ENCODE measurements at places on chromosomes 12 and 14.

DNA sequence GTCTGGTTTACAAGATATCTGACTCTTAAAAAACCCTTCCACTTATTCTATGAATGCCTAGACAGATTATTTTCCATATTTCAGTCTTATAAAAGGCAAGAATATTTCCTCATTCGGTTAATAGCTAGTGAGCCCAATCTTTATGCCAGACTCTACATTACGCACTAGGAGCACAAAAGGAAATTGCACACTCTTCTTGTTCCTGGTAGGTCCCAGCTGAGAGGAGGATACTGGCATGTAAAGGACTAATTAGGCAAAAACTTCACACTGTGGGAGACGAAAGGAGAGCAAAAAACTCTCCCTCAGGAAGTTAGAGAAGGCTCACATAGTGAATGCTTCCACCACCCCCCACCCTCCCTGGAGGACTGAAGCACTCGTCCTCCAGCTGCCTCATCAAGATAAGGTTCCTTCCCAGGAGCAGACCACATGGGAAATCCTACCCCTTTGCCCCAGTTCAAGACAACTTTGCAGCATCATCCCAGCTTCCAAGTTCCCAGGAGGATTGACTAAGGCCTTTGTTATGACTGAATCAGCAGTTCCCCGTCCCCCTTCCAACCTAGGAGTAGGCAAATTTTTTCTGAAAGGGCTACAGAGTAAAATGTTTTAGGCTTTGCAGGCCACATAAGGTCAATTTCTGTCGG lies 14.5 kb downstream of the CAPZA3 start:
- no peak for DNase-seq

- no peak for DNase-seq
Observed at GRCh38 chr12:91980389-91980821, 165.2 kb downstream of the BTG1 start.

GRCh38 chr12:46217541-46218321 lies 51.1 kb downstream of the SLC38A1 start:
- no peak for DNase-seq

GRCh38 chr14:94660306-94660946 lies 48.2 kb downstream of the SERPINA3 start:
- DNase-seq: no peak

DNA sequence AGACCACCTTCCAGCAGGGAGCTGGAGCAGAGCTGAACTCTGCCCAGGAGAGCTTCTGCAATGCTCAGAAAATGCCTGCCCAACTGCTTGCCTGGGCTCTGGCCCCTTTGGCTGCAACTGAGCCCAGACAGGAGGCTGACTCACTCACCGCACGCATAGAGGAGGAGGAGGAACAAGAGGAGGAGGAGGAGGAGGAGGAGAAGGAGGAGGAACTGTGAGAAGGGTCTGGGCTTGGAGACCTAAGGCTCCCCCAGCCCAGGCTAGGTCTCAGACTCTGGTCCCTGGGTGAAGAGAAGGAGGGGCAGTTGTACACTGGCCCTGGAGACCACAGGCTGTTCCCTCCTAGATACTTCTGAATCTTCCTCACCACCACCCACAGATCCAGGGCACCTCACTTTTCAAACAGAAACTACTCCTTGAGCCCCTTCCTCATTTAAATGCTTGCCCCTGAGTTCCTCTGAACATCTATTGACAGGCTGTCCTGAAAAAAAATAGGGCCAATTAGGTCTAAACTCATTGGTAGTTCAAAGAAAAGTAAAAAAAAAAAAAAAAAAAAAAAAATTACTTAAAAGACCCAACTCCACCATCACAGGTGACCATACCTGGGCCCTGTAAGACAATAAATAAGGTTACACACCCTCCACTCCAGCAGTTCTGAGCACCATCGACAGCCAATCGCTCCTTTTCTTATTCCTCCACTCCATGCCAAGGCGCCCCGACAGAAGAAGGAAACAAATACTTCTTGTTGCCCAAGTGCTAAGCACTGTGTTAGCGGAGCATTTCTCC lies 674 bp downstream of the VDR start:
- peak; percentile 24 for DNase-seq

DNA sequence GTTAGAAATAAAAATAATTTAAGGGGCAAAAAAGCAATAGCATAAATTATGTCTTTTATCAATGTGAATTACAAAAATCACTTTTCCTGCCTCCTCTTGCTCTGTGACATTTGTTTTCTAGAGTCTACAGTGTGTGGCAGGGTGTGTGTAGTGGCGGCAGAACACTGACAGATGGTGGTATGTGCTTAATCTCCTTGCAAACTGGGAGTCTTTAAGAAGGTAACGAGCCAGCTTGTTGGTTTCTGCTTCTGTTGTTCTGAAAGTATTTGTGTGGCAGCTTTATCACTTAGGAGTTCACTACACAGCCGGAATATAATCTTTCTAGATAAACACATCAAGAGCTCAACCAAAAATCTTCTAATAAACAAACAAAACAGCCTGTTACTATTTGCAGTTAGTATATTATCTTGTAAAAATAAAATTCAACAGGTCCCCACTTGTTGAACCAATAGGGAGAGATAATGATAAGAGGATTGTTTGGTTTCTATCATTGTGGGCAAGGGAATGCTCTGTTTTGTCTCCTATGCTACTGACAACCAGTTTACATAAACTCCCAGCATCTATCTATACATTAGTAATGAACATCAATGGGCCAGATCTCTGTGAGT lies 13.0 kb downstream of the CDKL1 start:
- DNase-seq: no peak

DNA sequence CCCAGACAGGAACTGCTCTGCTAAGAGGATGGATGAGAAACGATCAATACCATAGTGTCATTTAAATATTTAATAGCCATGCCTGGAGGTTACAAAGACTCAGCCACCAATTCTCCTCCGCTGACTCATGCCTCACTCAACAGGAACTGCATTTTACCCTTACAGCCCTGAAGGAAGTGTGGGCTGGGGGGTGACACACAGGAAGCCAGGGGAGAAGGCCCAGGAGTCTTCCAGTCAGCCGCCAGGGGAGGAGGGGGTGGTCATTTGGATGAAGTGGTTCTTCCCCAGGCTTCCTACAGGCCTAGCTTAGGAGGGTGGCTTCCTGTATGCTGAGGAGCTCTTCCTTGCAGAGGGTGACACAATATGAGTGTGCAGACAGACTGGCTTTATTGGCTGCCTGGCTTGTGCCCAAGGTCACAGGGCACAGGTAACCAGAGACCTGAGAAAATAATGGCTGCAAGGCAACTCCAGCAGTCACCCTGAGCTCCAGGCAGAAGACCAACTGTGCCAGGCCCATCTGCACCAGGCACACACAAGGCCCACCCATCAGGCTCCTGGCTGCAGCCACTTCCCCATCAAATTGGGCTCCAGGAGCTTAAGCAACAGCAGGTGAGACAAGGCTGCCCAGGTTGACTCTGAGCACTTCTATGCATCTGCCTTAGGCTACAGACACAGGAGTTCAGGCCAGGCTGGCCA lies 30.6 kb upstream of the RPLP0 start:
- peak; percentile 33 for DNase-seq

GRCh38 chr12:117052386-117053049 lies 46.7 kb downstream of the TESC start:
- no peak for DNase-seq

DNA sequence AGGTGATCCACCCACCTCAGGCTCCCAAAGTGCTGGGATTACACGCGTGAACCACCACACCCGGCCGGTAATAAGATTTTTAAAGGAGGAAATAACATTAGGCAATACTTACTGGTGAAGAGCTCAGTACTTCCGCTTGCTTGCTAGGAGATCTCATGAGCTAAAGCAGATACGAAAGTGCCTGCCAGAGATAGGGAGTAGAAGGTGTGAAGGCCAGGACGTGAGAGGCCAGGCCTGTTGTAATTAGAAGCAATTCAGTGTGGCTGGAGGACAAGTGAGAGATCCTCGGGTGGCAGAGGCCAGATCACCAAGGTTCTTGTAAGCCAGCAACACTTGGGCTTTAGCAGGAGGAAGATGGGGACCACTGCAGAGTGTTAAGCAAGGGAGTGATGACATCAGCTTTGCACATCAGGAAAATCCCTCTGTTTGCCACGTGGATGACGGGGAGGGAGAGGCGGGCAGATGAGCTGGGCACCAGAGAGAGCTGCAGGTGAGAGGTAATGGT lies 7.6 kb downstream of the TECPR2 start:
- no peak for DNase-seq

GRCh38 chr14:103775506-103775905 lies 59.9 kb downstream of the ZFYVE21 start:
- DNase-seq: no peak

DNA sequence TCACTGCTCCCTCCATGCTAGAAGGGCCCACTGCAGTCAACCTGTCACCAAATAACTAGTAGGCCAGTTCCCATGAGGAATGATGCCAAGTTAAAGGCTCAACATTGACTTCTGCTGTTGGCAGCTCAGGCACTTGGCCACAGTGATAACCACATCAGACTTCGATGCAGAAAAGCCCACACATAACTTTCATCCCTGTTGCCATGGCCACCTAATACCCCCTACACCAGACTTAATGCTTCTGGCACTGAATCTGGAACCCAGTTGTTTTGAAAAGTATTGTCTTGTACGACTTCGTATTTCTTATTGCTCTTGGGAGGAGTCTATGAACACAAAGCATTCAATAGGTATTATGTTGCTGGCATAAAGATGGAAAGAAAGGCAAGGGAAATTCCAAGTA lies 44.3 kb upstream of the HELB start:
- no peak for DNase-seq

DNA sequence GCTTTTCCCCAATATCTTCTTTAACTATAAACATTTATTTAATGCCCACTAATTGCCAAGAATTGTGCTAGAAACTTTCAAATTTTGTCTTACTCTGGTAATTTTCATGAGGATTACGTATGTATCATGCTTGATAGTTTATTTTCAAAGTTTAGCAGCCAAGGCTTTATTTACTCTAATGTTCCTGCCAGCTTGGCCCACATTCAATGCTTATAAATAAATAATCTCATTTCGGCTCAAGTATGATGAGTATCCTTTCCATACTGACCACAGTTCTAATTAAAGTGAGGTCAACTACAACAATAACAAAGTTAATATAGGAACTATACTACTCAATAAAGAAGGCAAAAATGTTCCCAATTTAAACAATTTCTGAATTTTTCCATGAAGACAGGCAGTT lies 259.2 kb downstream of the MED13L start:
- no peak for DNase-seq

GRCh38 chr12:64895526-64895925 lies 71.1 kb downstream of the TBC1D30 start:
- no peak for DNase-seq

DNA sequence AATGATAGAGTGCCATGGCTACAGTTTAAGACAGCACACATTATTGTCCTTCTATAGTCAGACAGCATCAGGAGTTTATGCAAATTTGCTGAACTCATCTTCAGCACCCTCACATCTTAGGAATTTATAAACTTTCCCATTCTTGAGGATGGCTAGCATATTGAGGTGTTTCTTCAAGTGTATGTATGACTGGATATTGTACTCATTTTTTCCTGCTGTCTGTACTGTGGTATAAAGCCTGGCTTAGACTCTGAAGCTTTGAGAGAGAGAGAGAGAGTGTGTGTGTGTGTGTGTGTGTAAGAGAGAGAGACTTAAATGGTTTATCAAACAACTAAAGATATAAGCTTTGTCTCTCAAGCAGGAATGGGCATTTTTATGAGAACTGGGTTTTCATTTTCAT lies 161.6 kb downstream of the PIK3C2G start:
- DNase-seq: no peak

GRCh38 chr14:61271552-61271951 lies 9.6 kb downstream of the TMEM30B start:
- no peak for DNase-seq

DNA sequence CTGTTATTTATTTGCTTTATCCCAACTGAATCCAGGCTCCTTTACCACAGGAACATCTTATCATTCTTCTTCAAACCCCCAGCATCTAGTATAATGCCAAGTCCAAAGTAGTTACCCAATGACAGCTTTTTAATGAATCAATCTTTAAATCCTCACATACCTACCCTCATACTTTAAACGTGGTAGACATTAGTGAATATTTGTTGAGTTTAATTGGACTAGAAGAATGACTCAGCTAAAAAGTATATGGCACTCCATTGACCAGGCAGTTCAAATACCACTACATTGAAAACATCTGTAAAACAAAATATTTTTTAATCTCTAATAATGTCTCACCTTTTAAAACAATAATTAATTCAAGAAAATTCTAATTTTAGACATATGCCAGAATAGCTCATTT lies 98.1 kb downstream of the ZFC3H1 start:
- DNase-seq: no peak

- DNase-seq: no peak
Observed at GRCh38 chr12:8829125-8829518, 6.7 kb downstream of the A2ML1 start.

DNA sequence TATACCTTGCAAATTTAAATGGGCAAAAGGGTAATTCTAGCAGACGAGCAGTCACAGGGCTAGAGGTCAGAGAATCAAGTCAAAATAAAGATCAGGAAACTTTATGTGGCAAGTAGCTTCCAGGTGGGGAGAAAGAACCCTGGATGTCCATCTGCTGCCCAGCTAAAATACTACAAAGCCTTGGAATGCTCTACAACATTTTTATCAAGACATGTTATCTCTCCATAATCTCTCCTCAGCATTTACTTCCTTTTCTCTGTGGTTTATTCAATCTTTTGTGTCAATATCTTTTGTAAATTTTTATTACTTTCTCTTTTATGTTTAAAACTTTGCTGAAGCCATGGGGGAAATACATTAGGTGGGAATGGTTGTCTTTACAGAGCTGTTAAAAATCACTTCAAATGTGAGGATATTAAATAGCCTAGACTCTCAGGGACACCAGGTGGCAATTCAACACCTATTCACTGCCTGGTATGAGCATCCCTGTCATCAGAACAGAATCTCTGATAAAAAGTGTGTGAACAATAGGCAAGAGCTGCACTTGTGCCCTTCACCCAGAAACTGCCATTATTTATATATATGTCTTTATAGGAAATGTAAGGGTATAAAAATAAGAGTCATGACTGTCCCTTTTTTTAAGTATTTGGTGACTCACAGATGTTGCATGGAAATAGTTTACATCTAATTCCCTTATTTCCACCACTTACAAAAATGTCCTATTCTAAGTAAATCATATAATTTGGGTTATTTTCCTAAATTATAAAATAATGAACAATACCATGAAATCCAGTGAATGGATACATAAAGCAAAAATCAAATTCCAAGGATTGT lies 152.9 kb downstream of the EPS8 start:
- DNase-seq: no peak

GRCh38 chr14:52538623-52539022 lies 13.7 kb downstream of the TXNDC16 start:
- no peak for DNase-seq

- DNase-seq: no peak
Observed at GRCh38 chr12:1628666-1629337, at the start of gene WNT5B. Gene WNT5B, plus strand, starts transcription at chr12:1629231. Its CDS starts 2,124 bp downstream, at chr12:1631355.

All from stimulated activated CD8-positive, alpha-beta memory T cell treated with anti-CD3 and anti-CD28 coated beads, Interleukin-15, amount 100 ng/mL, for 24 hours (primary cell).